ENCODE measurements at places on chromosomes 7 and 10.
A peak's percentile ranks its signal among the peaks of the same experiment; 100 is the strongest.

DNA sequence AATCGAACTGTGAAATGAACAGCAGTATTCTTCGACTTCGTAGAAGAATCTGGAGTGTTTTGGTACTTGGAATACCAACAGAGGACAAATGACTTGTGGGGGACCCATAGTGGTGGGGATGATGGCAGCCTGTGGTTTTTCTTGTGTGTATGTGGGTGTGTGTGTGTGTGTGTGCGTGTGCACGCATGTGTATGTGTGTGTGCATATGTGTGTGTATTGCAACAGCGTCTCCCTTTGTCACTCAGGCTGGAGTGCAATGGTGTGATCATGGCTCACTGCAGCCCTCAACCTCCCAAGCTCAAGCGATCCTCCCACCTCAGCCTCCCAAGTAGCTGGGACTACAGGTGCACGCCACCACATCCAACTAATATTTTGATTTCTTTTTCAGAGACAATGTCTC lies 9.4 kb upstream of the YWHAG start:
- DNase-seq = no peak

DNA sequence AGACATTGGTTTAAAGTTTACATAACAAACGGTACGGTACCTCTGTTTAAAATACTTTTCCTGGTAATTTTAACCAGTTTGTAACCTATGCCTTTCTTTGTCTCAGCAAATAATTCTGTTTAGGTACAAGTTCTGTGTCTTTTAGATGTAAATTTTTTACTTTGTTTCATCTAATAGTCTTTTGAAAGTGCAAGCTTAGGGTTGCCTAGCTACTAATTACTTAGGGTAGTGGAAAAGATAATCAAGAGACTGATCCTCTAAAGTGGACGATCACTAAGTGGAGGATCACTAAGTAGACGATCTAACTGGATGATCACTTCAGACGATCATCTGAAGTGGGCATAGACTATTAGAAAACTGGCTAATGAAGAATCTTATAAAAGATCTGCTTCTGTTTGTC lies 16.1 kb upstream of the FKBP9 start:
- no peak for DNase-seq

DNA sequence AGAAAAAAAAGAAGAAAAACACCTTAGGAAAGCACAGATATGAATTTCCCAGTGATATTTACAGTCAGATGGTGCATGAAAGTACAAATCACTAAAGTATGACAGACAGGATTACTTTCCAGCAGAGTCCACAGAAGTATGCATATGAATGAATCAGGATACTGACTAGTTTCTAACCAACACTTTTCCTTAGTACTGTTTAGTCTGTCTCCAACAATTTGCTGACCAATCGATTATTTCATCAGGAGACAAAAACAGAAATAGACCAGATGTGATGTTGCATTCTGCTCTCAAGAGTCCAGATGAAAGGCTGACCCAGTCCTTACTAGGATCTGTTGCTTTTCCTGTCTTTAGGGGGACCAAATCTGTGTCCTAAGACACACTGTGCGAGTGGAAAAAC lies 14.6 kb downstream of the SLC35B4 start:
- DNase-seq = no peak

GRCh38 chr10:22737587-22737986 lies 23.2 kb upstream of the PIP4K2A start:
- DNase-seq = no peak

- no peak for DNase-seq
Observed at GRCh38 chr10:123583639-123584418, 82.3 kb upstream of the GPR26 start.

- DNase-seq = no peak
Observed at GRCh38 chr10:106252541-106252940, 912.0 kb downstream of the SORCS1 start.

DNA sequence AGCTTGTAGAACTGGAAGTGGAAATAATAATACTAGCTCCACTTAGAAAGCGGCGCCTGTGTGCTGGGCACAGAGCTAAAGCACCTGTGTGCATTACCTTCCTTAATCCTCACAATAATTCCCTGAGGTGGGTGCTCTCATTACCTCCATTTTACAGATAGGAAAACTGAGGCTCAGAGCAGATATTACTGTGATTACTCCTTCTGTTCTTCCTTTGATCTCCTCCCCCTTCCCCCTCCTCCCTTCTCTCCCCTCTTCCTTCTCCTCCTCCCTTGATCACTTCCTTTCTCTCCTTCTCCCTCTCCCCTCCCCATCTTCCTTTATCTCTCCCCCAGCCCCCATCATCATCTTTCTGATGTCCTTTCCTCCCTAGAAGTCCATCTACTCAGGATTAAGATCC lies 55.0 kb downstream of the C10orf105 start:
- DNase-seq = no peak

GRCh38 chr10:84654671-84655070 lies 326.3 kb downstream of the CCSER2 start:
- DNase-seq = peak; percentile 46

GRCh38 chr10:97210543-97210960 lies 24.8 kb upstream of the SLIT1 start:
- peak; percentile 70 for DNase-seq

DNA sequence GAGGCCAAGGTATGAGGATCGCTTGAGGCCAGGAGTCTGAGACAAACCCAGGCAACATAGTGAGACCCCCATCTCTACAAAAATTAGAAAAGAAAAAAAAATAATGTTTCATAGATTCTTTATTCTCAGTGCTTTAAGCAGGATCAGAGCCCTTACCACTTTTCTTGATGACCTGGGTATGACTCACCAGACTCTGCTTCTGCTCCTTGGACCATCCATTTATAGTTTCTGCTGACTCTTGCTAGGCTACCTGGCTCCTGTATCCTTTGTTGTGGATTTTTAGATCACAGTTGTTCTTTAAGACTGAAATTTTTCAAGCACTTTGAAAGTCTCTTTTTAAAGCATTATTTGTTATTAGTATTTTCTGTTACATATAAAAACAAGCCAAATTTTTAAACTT lies 411.1 kb downstream of the GFRA1 start:
- DNase-seq = no peak

GRCh38 chr7:38548605-38549004 lies 82.6 kb downstream of the AMPH start:
- no peak for DNase-seq
